ENCODE measurements at places on chromosomes 12 and 14.

GRCh38 chr12:65276916-65277530 is 1.5 kb upstream of the MSRB3 start:
- no peak for DNase-seq

GRCh38 chr14:20400589-20400964 is 12.7 kb downstream of the TEP1 start:
- DNase-seq = no peak

GRCh38 chr12:13197526-13198143 is 1.1 kb downstream of the EMP1 start:
- no peak for DNase-seq

DNA sequence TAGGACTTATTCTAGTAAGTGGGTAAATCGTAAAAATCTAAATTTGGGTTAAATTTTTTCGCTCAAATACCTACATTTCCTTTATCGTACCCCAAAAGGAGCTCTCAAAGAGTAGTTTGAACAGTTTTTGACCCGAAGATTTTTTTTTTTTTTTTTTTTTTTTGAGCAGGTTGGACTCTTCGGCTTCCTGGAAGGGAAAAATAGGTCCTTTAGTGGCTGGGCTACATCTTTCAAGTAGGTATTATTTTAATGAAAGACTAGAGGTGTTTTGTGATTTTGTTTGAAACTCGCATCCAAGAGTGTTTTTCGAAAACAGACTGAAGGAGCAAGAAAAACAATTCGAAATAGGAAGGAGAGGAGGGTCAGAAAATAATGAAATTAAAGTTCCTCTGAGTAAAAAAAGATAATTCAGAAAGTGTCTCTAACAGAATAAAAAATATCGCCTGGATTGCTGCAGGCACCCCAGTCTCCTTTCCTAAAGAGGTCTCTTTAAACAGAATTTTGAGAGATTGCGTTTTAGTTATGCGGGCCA is 6.0 kb downstream of the CDKN1B start:
- no peak for DNase-seq

GRCh38 chr12:7265251-7265650 is 38.6 kb upstream of the ACSM4 start:
- DNase-seq = no peak

DNA sequence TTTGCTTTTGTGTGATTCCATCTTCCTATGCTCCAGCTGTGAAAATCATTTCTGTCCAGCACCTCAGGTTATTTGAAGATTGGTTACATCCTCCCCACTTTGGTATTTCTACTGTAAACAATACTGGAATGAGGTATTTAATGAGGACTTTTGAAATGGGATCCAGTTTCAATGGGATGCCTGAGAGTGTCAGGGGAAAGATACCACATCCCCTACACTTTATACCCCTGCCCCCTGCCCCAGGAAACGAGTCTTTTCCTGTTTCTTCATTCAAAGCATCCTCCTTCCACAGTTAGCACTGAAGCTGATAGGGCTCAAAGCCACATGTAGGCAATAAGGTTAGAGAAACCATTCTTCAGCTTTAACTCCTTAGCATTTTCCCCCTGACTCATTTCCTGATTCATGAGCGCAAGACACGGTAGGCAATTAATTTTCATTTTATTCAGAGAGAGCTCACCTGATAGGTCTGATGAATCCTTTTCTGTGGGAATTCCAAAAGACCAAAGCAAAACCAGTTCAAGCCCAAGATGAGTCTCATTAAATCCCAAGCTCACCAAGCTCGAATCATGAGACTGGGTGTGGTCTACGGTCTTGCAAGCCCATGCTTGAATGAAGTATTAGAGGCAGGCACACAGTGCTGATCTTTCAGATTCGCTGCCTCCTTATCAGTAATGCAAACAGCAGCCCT is 143.6 kb upstream of the CRY1 start:
- no peak for DNase-seq

DNA sequence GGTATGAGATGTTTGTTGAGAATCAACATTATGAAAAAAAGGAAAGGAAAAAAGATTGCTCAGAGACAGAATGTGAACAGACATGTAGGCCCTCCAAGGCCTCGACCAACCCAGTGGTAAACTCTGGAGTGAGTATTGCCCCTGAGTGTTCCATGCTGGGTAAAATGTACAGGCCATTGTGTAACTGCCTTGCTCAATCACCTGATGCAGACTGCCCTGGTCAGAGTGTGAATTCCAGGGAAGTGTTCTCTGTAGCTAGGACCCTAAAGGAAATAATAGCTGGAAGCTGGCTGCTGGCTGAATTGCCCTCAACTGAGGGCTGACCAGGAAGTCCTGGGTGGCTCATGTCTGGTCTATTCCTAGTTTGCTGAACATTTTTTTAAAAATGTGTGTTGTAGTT is 1081.4 kb upstream of the LRFN5 start:
- DNase-seq = no peak

GRCh38 chr12:26700430-26700829 is 132.6 kb downstream of the ITPR2 start:
- DNase-seq = no peak

Measured in DMS79 (cell line).